A549 treated with ZK216348 at 1 μM for 4 hours (cell line): ENCODE measurements at places on chromosomes 13 and 19. TPM values are rescaled to one million over a fixed set of nuclear protein-coding genes. Genes with fewer than 3 reads are reported as not detected.

Gene KLK12
- total RNA-seq: not detected in 5 replicates

Gene GJA3
- 0.70 to 1.4 TPM (median 1.1 TPM) in 5 replicates for total RNA-seq

Gene SULT2A1
- not detected in 5 replicates for total RNA-seq

Gene CD33
- total RNA-seq: 0.13 to 0.27 TPM in 2 of 5 replicates, not detected in the others

Gene RASGRP4
- total RNA-seq: 0.06 to 0.45 TPM in 2 of 5 replicates, not detected in the others

Gene RAB3A
- total RNA-seq: 0.50 to 1.3 TPM (median 0.95 TPM) in 5 replicates
